Caco-2 (cell line): ENCODE measurements at places on chromosomes 13 and 19. TPM values are rescaled to one million over a fixed set of nuclear protein-coding genes. Genes with fewer than 3 reads are reported as not detected.

DNA sequence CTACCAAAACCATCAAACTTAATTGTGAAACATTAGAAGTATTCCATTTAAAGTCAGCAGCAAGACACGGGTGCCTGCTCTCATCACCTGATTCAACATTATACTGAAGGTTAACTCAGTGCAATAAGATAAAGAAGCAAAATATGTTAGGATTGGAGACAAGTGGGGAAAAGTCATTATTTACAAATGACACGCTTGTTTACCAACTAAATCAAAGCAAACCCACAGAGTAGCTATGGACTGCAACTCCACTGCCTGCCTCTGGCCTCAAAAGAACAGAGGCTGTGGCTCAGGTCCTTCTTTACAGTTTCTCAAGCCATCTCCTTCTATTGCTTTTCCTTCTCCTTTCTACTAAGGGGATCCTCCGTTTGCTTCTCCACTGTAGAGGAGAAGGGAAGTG is 21.0 kb upstream of the ATP12A start:
- H3K4me3 ChIP-seq = no peak overlapping the region
- H3K27me3 ChIP-seq = no peaks in the 10 kb centered on the region
- no peak for DNase-seq

The CATSPERD gene
- not detected in 2 replicates for total RNA-seq

The CEACAM20 gene
- 0.16 TPM in 1 of 2 replicates, not detected in the other for total RNA-seq

The CERS1 gene
- total RNA-seq = 19.0 and 20.3 TPM in 2 replicates

DNA sequence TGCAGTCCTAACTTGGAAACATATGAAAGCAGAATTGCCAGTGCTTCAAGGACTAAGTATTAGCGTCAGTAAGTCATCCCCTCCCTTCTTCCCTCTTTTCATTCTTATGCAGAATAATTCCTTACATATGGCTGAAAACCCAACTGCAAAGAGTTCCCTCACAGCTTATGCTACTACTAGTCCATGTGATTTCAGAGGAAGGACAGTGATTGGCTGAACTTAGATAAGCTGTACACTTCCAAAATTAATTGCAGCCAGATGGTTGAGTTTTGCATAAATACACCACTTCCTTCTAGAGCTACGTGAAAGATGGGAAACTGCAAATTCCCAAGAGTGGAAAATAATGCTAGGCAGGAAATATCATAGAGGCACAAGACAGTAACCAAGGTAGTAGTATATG is 730.4 kb downstream of the OLFM4 start:
- no peaks in the 10 kb centered on the region for H3K36me3 ChIP-seq
- no peak for DNase-seq
- no peaks in the 10 kb centered on the region for H3K4me1 ChIP-seq
- no peaks in the 10 kb centered on the region for H3K27me3 ChIP-seq

The CCDC169 gene
- not detected in 2 replicates for total RNA-seq

DNA sequence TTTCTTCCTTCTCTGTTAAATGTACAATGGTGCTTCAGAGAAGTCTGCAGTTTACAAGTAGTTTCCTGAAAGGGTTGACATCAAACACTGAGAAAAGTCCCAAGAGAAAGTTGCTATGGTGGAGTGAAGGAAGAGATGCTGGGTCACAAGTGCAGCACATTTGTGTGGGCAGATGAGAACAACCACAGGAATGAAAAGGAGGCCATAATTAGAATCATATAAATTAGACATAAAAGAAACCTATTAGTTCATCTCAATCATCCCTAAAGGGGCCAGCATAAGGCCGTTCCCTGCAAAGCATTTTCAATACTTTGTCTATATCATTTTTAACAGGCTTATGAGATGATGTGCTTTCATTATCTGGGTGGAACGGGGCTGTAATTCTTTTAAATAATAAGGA is 359.2 kb downstream of the IRS2 start:
- H3K36me3 ChIP-seq = no peaks in the 10 kb centered on the region
- no peaks in the 10 kb centered on the region for H3K4me1 ChIP-seq
- no peak overlapping the region for H3K27ac ChIP-seq
- no peak for DNase-seq
- no peaks in the 10 kb centered on the region for H3K27me3 ChIP-seq

DNA sequence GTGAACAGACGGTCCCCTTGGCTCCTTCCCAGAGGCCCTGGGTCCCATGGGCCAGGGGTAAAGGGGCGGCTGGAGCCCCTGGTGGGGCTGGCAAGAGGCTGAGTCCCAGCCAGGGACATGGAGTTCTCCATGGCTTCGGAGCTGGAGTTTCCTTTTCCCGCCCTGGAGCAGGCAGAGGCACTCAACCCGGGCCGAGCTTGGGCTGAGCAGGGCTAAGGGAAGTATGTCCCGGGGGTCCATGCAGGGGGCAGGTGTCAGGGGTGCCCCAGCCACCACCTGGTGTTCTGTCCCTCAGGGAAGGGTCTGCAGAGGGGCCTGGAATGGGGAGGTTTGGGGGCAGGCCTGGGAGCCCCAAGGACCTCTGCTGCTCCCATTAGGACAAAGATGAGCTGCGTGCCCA is 54.0 kb upstream of the TPM4 start:
- H3K36me3 ChIP-seq = no peaks in the 10 kb centered on the region
- H3K4me1 ChIP-seq = no peaks in the 10 kb centered on the region
- DNase-seq = no peak
- no peak overlapping the region for H3K4me3 ChIP-seq

The ATXN8OS gene
- not detected in 2 replicates for total RNA-seq

The PLPPR3 gene
- 5.1 and 7.1 TPM in 2 replicates for total RNA-seq

DNA sequence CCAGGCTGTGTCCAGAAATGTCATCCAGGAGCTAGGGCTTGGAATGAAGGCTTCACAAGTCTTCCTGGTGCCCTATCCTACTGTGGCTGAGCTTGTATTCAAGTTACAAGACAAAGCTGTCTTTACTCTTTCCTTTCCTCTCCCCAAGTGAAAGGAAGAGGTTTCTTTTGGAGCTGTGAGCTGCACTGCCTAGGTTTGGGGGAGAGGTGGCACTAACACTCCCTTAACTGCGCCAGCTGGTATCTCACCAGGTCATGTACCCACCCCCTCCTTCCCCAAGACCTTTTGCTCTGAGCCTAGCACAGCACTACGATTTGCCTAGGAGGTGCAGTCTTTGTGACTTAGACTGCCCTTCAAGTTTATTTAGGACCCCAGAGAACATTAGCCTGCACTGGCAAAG is 2053.6 kb upstream of the PRR20A start:
- no peak for DNase-seq
- no peaks in the 10 kb centered on the region for H3K4me1 ChIP-seq
- H3K27me3 ChIP-seq = no peaks in the 10 kb centered on the region
- H3K4me3 ChIP-seq = no peak overlapping the region
- no peak overlapping the region for H3K27ac ChIP-seq

GRCh38 chr19:34512254-34512822 is 30.8 kb downstream of the WTIP start:
- H3K4me1 ChIP-seq = no peaks in the 10 kb centered on the region
- H3K4me3 ChIP-seq = no peak overlapping the region
- no peak overlapping the region for H3K27ac ChIP-seq
- no peaks in the 10 kb centered on the region; the same call in 1 of the 2 replicates for H3K36me3 ChIP-seq

The RXFP2 gene
- total RNA-seq = not detected in 2 replicates

- H3K27me3 ChIP-seq = 0 out of 2 replicates have a peak, but pooled peaks cover 1% of the 10 kb centered on the region
- no peak overlapping the region for H3K27ac ChIP-seq
- H3K4me3 ChIP-seq = no peak overlapping the region
- DNase-seq = no peak
- H3K4me1 ChIP-seq = no peaks in the 10 kb centered on the region
These were observed 14.5 kb upstream of the TPP2 start for GRCh38 chr13:102582256-102582655.

DNA sequence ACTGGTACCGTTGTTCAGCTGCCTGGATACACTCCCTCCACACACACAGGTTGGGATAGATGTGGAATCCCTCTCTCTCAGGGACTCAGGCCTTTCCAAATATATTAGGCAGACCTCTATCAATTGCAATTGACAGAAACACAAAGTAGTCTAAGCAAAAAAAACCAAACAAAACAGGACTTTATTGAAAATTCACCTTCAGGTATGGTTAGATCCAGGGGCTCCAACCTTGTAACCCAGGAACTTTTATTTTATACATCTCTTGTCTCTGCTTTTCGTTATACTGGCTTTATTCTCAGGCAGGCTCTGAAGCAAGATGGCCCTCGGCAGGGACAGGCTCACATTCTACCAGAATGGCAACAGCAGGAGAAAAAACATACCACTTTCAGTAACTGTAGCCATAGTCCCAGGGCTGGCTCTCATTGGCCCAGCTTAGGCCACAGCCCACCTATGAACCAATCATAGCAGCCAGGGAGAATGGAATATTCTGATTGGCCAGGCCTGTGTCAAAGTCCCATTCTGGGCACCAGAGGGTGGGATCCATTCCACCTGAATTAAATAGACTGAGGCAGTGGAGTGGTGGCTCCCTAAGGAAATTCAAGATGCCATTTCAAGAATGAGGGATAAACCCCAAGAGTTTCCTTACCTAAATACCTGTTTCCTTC is 13.1 kb upstream of the CEACAM19 start:
- no peaks in the 10 kb centered on the region for H3K4me1 ChIP-seq
- H3K36me3 ChIP-seq = peaks cover 33% of the 10 kb centered on the region
- H3K27me3 ChIP-seq = no peaks in the 10 kb centered on the region
- H3K4me3 ChIP-seq = no peak overlapping the region
- peak overlapping the region; percentile 12 for H3K27ac ChIP-seq

DNA sequence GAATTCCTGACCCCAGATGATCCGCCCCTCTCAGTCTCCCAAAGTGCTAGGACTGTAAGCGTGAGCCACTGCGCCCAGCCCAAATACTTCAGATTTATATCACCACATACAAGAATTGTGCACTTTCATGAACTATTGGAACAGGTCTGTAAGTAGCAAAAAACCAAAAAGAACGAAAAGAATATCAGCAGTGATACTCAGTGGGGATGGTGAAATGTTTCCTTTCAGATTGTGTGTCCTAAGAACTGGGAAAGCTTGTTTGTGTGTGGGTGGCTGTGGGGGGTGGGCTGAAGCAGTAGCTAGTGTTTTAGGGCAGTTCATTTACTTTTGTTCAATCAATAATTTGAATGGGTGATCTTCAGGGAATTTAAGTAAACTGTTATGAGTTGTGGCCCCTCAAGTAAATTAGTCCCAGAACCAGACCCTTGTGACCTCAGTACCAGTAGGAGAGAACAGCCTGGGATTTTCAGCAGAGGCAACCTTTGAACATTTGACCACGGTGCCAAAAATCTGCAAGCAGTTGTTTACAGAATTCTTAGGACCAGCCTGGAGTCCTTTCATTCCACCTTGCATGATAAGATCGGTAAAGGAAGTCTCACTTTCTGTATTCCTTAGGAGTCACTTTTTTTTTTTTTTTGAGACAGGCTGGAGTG is 106.6 kb downstream of the LRCH1 start:
- H3K27me3 ChIP-seq = no peaks in the 10 kb centered on the region
- H3K4me3 ChIP-seq = no peak overlapping the region
- H3K4me1 ChIP-seq = peaks cover 92% of the 10 kb centered on the region
- peak; percentile 82 for DNase-seq
- H3K27ac ChIP-seq = peak overlapping the region; percentile 80
- no peaks in the 10 kb centered on the region for H3K36me3 ChIP-seq

The ZNF99 gene
- total RNA-seq = not detected in 2 replicates

DNA sequence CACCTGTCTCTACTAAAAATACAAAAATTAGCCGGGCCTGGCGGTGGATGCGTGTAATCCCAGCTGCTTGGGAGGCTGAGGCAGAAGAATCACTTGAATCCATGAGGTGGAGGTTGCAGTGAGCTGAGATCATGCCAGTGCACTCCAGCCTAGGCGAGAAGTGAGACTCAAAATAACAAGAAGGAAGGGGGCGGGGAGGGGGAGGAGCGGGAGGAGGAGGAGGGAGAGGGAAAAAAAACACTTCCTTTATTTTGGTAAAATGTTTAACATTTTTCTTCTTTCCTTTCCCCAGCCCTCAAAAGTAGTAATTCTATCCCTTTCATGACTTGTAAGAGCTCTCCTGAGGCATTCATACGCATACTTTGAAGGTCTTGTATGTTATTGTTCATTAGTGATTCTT is 44.3 kb downstream of the SPRY2 start:
- no peak overlapping the region for H3K27ac ChIP-seq
- H3K4me1 ChIP-seq = no peaks in the 10 kb centered on the region
- no peaks in the 10 kb centered on the region for H3K27me3 ChIP-seq
- H3K36me3 ChIP-seq = no peaks in the 10 kb centered on the region

DNA sequence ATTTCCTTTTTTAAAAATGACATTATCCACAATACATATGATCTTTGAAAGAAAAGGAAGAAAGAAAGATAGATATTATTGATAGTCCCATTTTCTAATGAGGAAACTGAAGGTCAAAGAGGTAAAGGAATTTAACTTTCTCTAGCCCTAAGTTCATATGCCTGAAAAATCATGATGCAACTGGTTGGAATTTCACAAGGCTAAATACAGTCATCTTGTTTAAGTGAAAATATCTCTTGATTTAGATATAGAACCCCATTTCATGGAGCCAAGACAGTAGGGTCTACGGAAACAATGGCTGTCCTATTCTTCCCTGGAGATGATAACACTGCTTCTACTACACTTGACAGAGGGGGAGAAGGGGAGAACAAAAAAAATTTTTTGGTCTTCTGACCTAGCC is 366.2 kb downstream of the DNAJC15 start:
- no peak overlapping the region for H3K27ac ChIP-seq
- DNase-seq = no peak
- no peak overlapping the region for H3K4me3 ChIP-seq
- H3K4me1 ChIP-seq = peaks cover 40% of the 10 kb centered on the region
- no peaks in the 10 kb centered on the region for H3K36me3 ChIP-seq
